ENCODE measurements at places on chromosomes 7 and 10. TPM values are rescaled to one million over a fixed set of nuclear protein-coding genes. Genes with fewer than 3 reads are reported as not detected.

CADPS2 gene
- total RNA-seq = 3.7 TPM

DNA sequence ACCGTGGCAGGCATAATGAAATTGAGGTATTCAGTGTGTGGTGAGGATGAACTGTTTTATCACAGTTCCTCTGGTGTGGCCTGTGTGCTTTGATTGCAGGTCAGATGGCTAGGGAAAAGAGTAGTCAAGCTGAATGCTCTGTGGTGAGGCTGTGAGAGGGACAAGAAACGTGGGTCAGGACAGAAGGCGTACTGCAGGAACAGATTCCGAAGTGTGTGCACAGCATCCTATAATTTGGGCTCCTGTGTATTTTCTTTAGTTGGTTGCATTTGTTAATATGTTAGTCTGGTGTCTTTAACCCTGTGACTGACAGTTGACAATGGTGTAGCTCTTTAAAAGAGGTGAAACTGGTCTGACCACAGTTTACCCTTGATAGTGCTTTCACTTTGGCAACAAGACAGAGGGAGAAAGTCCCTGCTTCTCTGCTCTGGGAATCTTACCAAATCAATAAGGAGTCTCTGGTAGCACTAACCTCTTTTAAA is 76.5 kb downstream of the AUTS2 start:
- no peak for DNase-seq

GRID1 gene
- total RNA-seq = 1.2 TPM

PLEKHA8 gene
- total RNA-seq = 2.3 TPM

GRCh38 chr10:125607689-125608290 is 75.2 kb downstream of the TEX36 start:
- DNase-seq = no peak

DNA sequence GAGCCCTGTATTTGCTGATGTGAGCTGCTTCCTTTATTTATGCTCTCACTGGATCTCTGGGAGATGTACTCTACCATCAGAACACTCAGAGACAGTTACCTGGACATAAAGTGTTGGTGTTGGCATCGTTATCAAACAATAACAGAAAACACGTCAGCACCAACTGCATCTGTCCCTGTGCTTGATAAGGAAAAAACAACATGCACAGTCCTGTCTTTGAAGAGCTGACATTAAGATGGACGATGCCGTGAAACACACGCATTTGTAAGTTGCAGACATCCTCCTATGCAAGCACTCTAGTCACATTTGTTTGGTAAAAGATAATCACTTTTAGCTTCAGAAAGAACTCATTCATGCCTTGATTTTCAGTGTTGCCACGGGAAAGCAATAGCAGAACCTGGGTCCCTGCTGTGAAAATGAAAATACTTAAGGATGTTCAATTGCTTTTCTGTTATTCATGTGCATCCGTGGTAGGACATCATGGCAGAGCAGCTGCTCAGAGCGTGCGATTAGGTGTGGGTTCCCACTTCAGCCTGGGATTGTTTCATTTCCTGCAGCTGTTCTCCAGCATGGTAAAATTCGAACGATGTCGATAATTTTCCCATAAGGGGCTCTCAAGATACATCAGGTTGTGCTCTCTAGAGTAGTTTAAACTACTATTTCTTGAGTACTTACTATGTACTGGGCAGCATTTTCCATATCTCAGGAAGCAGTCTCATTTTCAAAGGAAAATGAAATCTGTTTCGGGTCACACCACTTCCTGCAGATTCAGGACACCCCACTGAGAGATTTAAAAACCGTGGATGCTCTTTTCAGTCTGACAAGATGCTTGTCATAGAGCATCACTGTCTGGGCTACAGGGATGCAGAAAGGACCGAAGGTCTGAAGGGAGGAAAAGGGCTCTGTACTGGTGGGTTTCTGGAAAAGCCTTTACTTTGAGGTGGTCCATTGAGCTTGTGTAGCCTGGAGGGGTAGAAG is 248.7 kb downstream of the CAMK1D start:
- DNase-seq = no peak
